ENCODE measurements at places on chromosomes 4 and X.

GRCh38 chr4:13492747-13493146, 8.6 kb upstream of the RAB28 start:
- DNase-seq = no peak

- no peak for DNase-seq
These were observed 13.7 kb upstream of the TLR8 start for GRCh38 chrX:12892716-12893115.

GRCh38 chrX:28205905-28206304, 224.7 kb upstream of the DCAF8L1 start:
- no peak for DNase-seq

DNA sequence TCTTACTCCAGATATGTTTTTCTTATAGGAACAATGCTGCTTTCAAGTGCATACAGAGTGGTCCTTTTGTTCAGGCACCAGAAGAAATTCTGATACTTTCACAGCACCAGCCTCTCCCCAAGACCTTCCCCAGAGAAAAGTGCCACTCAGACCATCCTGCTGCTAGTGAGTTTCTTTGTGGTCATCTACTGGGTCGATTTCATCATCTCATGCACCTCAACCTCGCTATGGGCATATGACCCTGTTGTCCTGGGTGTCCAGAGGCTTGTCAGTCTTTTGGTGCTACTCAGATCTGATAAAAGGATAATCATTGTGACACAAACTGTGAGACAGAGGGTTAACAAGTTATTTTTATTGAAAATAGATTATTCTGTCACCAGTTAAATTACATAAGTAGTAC, 39.5 kb downstream of the WDR13 start:
- no peak for DNase-seq

GRCh38 chr4:63901304-63901703, 507.9 kb downstream of the TECRL start:
- DNase-seq = no peak

GRCh38 chrX:25034889-25035288, 19.1 kb upstream of the ARX start:
- DNase-seq = no peak

- no peak for DNase-seq
These were observed 33.3 kb upstream of the DSPP start for GRCh38 chr4:87574996-87575395.

GRCh38 chrX:23434356-23434884, 99.8 kb downstream of the PTCHD1 start:
- DNase-seq = no peak

- DNase-seq = no peak
These were observed 227.0 kb downstream of the NR3C2 start for GRCh38 chr4:148215202-148215601.

DNA sequence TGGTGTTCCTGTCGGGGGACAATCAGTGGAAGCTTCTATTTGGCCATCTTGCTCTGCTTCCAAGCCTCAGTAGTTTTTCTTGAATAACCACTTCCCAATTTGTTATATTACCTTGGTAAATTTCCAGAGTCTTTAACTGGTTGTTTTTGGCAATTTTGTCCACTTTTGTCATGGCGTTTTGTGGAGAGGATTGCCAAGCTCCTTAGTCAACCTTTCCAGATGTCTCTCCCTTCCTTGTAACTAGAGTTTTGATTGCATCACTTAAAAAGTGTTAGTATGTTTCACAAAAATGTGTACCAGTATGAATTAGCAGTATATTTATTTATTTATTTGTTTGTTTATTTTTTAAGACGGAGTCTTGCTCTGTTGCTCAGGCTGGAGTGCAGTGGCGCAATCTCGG, 15.8 kb upstream of the UXT start:
- DNase-seq = no peak

DNA sequence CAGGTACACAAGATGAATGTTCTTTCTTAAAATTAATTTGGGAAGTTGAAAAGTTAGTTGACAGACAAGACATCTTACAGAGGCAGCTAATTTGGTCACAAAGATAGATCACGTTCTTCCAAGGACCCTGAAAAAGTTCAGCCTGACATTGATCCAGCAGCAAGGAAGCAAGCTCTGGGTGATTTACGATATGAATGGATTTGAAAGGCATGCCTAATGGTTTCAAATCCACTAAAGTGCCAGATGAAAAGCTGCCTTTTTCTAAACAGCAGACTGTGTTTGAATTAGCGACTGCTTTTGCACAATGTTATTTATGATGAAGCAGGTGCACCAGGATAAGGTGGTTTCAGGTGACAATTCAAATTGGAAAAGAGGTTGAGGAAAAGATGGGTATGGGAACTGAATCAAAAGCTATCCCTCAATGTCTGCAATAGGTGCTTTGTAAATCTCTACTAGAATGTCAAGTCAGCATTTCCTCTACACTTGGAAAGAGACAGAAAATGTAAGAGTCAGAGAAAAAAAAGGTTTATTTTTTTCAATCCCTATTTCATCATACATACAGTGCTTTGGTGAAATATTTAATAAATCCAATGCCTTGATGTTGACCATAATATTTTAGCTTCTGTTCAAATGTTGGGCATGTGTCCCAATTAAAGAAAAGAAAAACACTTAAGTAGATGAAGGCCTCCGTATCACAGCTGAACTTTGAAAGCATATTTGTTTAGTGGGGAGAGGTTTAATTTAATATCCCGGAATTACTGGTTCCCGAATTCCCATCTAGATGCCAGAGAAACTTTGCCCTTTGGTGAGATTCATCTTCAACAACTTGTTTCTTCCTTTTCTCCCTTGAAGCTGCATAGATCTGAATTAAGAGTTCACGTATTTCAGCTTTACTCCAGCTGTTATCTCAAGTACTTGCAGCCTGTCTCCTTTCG, 6.0 kb downstream of the RASGEF1B start:
- DNase-seq = no peak

DNA sequence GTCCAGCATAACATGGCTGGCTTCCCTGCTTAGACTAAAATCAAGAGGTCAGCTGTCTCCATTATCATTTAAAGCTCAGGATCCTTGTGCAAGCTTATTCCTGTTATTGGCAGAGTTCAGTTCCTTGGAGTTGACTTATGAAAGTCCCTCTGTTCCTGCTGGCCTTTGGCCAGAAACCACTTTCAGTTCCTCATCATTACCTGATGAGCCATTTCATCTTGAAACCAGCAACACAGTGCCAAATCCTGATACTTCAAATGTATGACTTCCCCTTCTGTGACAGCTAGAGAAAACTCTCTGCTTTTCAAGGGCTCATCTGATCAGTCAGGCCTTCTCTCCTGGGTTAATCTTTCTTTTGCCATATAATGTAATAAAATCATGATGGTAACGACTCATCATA, 110.6 kb upstream of the FSTL5 start:
- no peak for DNase-seq

DNA sequence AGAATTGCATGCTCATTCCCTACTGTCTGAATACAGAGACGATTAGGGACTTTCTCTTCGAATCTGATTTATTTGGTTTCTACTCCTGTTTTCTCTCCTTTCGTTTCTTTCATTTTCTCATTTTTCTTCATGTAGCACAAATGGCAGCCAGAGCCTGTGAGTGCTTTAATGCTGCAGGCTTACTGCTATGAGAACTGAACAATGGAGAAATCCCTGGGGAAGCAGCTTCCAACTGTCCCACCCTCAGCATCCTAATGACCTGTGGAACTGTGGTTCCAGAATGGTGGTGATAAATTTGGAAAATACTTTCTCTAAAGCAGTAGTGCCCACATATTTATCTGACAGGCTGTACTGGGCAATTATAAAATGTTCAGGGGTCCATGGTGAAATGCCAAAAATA, 930.4 kb downstream of the DMD start:
- DNase-seq = no peak

DNA sequence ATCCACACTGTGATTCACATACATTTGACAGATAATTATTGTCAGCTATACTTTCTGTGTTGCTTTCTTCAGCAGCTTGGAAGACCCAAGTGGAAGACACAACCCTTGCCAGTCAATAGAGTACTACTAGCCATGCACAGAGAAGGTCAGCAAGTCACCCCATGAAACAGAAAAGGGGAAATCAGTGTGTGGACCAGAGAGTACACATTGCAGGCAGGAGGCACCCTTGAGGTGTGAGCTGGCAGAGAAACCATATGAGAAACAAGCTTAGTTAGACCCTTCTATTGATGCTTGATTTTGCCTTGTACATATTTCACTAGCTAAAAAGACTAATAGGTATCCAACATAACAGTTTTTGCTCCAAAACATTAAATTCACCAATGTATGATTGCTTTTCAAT, 99.5 kb downstream of the NLGN4X start:
- DNase-seq = no peak

GRCh38 chrX:4373791-4374190, 660.3 kb upstream of the PRKX start:
- DNase-seq = no peak

DNA sequence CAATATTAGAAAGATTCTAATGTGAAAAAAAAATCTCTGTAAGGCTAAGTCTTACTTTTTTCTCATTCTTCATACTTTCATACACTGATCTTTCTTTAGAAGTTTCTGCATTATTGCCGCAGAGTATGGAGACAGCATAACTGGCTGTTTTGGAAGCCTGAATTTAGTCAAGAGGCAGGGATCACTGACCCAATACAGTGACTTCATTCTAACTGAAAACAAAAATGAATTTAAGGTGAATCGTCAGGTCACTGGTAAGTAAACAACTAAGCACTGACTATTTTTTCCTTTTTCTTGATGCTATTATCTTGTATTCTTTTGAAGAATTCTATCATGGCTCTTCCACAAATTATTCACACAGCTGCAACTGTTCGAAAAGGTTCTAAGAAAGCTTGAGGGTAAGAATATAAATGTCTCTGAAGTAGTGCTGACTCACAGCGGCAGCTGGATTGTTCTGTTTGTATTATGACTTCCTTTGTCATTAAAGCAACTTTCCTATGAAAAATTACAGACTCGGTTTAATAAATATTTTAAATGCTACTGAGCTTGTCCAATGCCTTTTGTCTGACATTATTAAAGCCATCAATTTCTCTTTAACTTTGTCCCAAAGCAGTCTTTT, 609.3 kb downstream of the FSTL5 start:
- DNase-seq = no peak

- no peak for DNase-seq
These were observed 174.8 kb upstream of the KLF3 start for GRCh38 chr4:38489011-38489861.

DNA sequence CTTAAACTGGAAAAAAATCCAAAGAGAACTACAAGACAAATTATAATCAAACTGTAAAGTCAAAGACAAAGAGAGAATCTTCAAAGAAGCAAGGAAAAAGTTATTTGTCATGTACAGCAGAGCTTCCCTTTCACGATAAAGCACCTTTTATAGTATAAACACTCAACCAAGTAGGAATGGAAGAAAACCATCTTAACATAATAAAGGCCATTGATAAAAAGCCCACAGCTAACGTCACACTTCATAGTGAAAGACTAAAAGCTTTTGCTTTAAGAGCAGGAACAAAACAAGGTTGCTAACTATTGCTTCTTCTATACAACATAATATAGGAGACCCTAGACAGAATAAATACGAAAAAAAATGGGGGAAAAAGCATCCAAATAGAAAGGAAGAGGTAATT, 595.7 kb upstream of the POU3F4 start:
- no peak for DNase-seq

GRCh38 chr4:88098993-88099752, 59.3 kb downstream of the ABCG2 start:
- DNase-seq = no peak

DNA sequence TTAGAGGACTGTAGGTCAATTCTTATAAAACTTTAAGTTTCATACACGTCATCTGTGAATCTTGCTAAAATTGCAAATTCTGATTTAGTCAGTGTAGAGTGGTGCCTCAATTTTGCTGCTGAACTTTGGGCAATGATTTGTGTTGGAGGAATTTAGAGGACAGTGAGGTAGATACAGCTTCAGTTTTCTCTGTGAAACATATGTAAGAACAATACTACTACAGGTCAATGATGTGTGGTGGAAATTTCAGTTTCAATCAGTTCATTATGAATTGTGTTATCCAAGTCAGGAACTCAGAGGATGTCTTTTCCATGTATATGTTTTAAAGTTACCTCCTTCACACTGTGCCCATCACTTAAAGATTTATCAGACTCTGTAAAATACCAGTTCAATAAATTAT, 1597.8 kb upstream of the PCDH10 start:
- no peak for DNase-seq

GRCh38 chrX:137847376-137847775, 281.4 kb downstream of the ZIC3 start:
- no peak for DNase-seq

- no peak for DNase-seq
These were observed 26.8 kb downstream of the DOCK11 start for GRCh38 chrX:118522230-118522926.

DNA sequence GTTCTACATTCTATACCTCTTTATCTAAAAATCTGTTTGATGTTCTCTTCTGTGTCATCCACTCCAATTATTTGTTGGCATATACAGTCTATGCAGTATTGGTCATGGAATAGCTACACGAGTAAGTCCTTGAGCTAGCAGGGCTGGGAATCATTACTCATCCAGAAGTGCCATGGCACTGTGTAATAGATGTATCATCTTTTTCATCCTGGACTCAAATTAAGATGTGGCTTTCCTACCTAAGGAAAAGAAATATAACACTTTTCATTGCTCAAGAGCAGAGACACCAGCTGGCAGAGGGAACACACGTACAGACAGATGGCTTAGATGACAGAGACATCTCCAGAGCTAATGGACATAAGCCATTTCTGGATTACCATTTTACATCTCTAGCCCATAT, 159.8 kb downstream of the FAM13A start:
- no peak for DNase-seq

DNA sequence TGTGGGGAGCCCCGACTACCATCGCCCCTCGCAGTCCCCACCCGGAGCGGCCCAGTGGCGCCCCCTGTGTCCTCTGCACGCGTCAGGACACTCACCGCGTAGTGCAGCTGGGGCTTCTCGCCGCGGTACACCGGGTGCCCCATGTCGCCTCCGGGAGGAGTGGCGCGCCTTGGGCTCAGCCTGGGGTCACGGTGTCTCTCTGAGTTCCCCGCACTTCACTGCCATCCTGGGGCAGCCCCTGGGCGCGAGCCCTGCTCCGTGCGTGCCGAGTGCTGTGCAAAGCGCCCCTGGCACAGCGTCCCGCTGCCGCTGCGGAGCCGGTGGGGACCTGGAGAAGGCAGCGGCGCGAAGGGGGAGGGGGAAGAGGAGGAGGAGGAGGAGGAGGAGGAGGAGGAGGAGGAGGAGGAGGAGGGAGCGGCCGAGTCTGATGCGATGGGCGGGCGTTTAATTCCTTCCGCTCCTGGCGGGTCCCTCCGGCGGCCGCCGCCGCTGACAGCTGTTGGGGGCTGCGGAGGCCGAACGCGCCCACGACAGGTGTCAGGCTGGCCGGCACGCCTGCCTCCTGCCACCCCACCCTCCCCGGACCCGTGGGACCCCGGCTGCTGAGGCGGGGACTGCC, 134.3 kb downstream of the AMELX start:
- no peak for DNase-seq

DNA sequence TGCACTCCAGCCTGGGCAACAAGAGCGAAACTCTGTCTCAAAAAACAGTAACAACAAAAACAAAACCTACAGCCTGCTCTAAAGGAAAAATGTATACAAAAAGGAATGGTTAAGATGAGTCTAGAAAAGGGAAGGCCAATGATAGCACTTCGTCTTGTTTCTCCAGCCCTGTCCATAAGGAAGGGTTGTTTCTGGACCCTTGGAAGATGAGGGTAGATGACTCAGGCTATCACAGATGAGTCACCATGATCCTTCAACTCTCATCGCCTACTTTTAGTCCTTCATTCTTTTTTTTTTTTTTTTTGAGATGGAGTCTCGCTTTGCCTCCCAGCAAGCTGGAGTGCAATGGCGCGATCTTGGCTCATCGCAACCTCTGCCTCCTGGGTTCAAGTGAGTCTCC, 8.8 kb downstream of the PLA2G12A start:
- DNase-seq = no peak
